ENCODE measurements at places on chromosomes 5 and 9. TPM values are rescaled to one million over a fixed set of nuclear protein-coding genes. Genes with fewer than 3 reads are reported as not detected.

Gene TMOD1
- 3.5 TPM for polyA plus RNA-seq

Gene GOLM1
- 164 TPM for polyA plus RNA-seq

DNA sequence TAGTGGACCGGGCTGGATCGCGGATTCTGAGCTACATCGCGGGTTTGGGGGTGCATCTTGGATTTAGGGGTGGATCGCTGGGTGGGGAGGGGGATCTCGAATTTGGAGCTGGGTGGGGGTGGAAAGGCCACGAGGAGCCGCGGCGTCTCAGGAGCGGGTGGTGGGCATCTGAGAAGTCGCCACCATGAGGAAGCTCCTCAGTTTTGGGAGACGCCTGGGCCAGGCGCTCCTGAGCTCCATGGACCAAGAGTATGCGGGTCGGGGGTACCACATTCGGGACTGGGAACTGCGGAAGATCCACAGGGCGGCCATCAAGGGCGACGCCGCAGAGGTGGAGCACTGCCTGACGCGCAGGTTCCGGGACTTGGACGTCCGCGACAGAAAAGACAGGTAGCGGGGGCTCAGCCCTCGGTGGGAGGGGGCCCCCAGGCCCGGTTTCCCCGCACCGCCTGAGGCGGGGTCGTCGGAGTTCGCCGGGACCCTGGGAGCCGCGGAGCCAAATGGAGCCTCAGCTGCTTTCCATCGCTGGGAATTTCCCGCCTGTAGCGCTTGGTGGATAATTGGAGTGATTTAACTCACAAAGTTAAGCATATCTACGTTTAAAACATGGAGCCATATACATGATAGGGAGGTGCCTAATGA lies 376 bp downstream of the ANKRD18B start:
- peak; percentile 6 for DNase-seq

DNA sequence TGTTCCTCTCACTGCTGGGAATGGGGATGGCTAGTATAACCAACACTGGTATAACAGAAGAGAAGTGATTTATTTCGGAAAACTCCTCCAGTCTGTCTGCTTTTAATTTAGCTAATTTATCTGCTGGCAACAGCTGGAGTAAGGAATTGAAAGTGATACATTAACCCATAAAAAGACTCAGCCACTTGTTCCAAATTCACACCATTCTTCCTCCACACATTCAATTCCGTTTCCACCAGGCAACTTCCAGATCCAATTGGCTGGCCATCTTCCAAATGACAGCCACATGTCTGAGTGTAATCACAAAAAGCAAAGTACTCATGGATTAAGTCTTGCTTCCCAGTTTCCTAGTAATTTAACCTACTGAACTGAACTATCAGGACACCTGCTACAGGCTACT lies 77.1 kb upstream of the RETREG1 start:
- no peak for DNase-seq

Gene SLC34A1
- 0.33 TPM for polyA plus RNA-seq

Gene LCN6
- polyA plus RNA-seq: not detected

Gene RASGRF2
- 1.8 TPM for polyA plus RNA-seq
